ENCODE measurements at places on chromosomes 13 and 19.

- no peak for DNase-seq
Observed at GRCh38 chr13:46492946-46493345, 60.0 kb upstream of the LRCH1 start.

DNA sequence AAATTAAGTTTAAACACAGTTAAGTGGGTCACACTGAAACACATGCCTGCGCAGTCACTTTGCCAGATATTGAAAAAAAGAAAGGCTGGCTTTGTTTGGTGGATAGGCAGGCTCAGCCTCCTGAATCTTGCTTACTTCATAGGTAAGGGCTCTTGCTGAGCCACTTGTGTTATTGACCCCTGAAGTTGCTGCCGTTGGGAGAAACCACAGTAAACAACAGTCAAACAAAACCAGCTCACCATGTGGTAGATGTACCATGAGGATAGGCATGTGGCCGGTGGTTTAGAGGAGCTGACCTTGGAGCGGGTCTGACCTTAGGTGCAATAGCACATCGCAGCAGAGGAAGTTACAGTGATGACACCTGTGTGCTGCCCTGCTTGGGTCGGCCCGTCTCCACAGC lies 52.2 kb downstream of the SPATA13 start:
- DNase-seq, result no peak

- no peak for DNase-seq
Observed at GRCh38 chr13:76656500-76656899, 229.7 kb downstream of the KCTD12 start.

DNA sequence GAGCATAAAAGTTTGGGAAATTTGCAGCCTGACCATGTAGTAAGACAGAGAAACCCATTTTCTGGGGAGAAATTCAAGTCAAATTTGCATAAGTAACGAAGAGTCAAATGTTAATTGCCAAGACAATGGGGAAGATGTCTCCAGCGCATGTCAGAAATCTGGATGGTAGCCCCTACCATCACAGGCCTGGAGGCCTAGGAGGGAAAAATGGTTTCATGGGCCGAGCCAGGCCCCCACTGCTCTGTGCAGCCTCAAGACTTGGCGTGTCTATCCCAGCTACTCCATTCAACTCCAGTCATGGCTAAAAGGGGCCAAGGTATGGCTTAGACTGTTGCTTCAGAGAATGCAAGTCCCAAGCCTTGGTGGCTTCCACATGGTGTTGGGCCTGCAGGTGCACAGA lies 269.8 kb downstream of the RFC3 start:
- DNase-seq, result no peak

DNA sequence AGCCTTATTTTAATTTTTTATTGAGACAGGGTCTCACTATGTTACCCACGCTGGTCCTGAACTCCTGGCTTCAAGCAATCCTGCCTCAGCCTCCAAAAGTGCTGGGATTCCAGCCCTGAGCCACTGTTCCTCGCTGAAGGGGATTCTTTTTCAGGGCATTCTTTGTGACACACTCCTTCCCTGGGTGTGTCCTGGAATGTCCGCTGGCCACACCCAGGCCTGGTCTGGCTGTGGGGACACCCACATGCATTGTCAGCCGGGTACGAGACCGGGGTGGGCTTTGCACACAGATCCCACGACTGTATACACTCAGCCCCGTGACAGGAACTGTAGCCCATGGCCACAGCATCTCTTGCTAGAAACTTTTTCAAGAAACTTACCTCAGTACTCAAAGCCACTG lies 34.4 kb upstream of the GATAD2A start:
- DNase-seq, result no peak

DNA sequence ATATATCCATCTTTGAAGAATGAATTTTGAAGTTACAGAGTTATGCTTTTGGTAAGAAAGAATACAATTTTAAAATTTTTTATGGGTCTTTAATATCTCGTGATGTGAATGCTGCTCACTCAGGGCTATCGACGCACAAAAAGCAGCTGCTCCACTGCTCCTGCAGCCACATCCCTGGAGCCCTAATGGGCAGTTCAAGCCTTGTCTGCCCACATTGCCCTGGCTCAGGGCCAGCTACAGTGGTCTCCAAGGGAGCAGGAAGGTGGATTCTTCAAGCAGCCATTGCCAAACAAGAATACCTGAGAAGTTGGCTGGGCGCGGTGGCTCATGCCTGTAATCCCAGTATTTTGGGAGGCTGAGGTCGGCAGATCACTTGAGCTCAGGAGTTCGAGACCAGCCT lies 85.8 kb downstream of the IPO5 start:
- no peak for DNase-seq

DNA sequence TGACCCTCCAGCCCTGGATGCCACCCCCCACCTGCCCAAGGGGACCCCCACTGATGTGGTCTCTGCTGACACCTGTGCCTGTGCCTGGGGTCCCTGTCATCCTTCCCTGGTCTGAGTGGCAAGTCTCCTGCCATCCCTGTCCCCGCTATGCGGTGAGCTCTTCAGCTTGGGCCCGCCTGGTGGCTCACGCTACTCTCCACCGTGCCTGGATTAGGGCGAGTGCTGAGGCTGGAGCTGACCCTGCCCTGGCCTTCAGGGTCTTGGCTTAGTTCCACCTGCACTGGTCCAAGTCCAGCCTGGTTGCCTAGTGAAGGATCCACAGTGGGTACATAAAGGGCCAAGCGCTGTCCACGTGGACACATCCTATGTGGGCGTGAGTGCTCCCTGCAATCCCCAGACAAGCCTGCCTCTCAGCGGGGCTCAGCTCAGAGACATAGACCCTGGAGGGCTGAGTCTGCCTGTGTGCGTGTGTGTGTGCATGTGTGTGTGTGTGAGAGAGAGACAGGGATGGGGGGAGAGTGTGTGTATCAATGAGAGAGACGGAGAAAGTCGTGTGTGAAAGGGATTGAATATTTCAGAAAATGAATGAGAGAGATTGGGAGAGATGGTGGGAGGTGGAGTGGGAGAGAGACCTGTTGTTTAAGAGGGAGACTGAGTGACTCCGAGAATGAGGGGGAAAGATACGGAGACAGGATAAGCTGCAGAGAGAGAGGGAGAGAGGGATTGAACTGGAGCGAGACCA lies 22.1 kb downstream of the WTIP start:
- no peak for DNase-seq

GRCh38 chr19:1880611-1881392 lies 4.5 kb downstream of the ABHD17A start:
- no peak for DNase-seq

DNA sequence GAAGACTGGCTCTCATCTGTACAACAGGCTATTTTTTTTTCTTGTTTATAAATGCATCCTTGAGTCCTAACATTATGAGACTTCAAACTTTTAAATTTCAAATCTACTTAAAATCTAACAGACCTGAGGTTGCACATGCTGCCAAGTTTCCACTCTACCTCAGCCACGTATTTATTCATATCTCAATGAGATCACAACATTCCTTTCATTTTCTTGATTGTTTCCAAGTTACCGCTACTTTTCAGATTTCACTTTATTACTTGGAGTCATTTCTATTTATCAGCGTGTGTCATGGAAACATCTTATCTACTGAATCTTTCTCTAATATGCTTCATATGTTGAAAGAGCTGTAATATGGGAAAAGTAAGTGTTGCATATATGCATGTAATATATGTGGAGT lies 1257.5 kb upstream of the ATXN8OS start:
- DNase-seq, result no peak

- DNase-seq, result no peak
Observed at GRCh38 chr19:5343848-5344247, 3.2 kb upstream of the PTPRS start.

- DNase-seq, result peak; percentile 52
Observed at GRCh38 chr19:4456843-4457653, 546 bp downstream of the UBXN6 start.

DNA sequence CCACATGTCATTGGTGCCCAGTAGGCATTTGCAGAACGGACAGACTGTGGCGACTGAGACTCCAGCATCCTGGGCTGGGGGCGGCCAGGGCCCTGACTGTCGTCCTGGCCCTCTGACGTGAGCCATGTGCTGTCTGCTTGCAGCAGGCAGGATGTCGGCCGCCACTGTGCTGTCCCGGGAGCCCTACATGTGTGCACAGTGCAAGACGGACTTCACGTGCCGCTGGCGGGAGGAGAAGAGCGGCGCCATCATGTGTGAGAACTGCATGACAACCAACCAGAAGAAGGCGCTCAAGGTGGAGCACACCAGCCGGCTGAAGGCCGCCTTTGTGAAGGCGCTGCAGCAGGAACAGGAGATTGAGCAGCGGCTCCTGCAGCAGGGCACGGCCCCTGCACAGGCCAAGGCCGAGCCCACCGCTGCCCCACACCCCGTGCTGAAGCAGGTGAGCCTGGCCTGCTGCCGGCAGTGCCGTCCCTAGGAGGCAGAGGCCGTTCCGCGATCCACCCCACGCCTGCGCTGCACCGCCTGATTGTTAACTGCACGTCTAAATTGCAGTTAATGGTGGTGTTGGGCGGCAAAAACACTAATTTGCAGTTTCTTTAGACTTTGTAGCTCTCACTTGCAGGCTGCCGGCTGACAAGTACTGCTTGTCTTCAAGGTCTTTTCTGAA lies 14.2 kb downstream of the TSSK6 start:
- no peak for DNase-seq

DNA sequence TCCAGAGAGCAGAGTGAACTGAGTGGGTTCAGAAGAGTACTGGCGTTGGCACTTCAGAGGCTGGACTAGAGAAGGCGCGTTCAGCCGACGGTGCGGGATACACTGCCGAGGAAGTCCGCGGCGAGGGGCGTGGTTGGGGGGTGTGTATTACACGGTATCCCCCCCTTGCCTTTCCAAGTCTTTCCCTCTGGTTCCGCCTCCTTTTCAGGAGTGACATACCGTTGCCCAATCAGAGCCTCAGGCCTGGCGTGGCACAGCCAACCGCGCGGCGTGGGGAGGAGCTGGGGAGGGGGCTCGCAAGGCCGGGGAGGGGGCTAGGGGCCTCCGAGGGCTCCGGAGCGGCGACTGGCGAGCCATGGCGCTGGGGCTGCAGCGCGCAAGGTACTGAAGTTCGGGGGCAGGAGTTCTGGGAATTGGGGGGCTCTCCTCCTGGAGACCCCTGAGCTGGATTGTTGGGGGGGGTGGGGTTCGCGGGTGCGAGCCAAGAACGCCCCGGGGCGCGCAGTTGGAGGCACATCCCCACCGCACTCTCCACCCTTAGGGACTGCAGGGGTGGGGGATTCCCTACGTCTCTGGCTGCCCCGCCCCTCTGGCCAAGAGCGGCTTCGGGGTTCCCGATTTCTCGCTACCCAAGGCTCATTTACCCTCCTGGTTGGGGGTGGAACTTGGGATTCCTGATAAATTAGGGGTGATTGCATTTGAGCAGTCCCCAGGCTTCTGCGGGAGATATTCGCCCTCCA lies at the start of gene HIF3A:
HIF3A (plus strand) TSS at position 321 of the 740 bp plus-strand sequence; CDS start at position 356, 35 bp downstream.
- DNase-seq, result no peak

GRCh38 chr19:15609261-15609660 lies 5.8 kb upstream of the CYP4F8 start:
- DNase-seq, result no peak

DNA sequence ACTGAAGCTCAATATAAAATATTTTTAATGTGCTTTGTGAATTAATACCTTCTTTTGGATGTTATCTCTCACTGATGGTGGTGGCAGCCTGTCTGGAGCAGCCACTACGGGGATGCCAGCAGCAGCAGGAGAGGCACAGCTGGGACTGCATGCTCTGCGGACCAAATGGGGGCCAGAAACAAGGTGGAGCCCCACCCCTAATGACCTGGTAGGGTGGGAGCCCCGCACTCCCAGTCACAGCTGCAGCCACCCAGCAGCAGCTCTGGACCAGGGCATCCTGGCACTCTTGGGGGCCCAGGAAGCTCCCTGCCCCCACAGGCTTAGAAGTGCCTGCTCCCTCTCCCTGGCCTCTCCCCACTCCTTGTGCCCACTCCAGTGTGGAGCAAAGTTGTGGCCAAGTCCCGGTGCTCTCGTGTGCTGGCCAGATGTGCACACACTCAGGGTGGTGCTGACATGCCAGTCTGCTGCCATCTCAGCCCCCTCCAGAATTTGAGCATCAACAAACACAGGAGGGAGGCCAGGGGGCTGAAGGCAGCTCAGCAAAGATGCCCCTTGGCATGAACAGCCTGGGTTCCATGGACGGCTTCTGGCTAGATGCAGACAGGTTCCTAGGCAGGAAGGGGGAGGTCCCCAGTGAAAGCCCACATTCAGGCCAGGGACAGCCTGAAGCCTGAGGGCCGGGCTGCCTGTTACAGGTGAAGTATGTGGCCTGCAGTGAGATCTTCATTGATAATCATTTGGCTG lies 696.7 kb upstream of the SLITRK5 start:
- DNase-seq, result no peak

- no peak for DNase-seq
Observed at GRCh38 chr19:18418029-18418482, 1.1 kb upstream of the SSBP4 start.

GRCh38 chr13:96481482-96481881 lies 391.6 kb downstream of the HS6ST3 start:
- no peak for DNase-seq

DNA sequence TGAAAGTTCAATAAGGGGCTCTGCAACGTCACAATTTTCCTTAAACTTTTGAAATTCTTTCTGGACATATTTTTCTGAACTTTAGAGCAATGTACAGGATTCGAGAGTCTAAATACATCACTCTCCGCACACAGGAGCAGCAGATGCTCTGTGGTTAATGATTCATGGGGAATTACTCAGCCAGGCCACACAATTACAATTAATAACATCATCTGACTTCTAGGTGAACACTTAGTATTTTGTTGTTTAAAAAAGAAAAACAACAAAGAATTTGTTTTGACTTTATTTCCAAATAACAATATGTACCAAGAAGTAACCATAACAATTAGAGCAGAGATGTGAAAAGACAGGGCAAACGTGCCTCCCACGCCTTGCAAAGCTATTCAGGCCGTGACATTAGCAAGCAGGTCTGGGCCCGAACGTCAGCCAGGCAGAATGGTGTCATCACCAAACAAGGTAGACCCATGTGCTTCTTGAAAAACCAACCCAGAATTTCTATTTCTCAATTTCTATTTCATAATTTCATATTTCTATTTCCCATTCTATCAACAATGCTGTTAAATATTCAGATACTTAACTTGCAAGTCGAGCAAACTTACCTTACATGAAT lies 236.3 kb downstream of the COL4A1 start:
- DNase-seq, result no peak

- no peak for DNase-seq
Observed at GRCh38 chr19:47711652-47712242, 1.5 kb upstream of the EHD2 start.

GRCh38 chr13:30047154-30047874 lies 196.9 kb upstream of the UBL3 start:
- DNase-seq, result no peak

GRCh38 chr19:23867895-23868294 lies 46.8 kb upstream of the ZNF726 start:
- DNase-seq, result no peak

Data from T-helper 17 cell (primary cell).